ENCODE measurements at places on chromosomes 4 and X. TPM values are rescaled to one million over a fixed set of nuclear protein-coding genes. Genes with fewer than 3 reads are reported as not detected.

GRCh38 chrX:10444204-10444603 is 176.2 kb downstream of the MID1 start:
- no peaks in the 10 kb centered on the region for H3K4me1 ChIP-seq
- no peaks in the 10 kb centered on the region for H3K36me3 ChIP-seq
- H3K27ac ChIP-seq: no peak overlapping the region
- no peak for DNase-seq
- H3K4me3 ChIP-seq: no peak overlapping the region
- peaks cover 9% of the 10 kb centered on the region for H3K27me3 ChIP-seq

DNA sequence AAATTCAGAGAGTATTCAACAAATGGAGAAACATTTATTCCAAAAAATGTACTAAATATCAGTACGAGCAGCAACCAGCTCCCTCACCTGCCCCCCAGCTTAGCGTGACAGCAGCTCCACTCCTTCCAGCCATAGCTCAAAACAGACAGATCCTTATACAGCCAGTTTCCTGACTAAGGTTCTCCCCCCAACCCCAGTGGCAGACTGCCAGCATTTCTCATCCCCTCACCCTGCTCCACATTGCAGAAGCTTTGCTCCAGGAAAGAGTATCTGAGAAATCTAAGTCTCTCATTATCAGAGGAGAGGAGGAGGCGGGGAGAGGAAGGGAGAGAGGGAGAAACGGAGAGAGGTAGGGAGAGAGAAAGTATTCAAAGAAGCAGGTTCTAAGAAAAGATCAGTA is 53.3 kb upstream of the PASD1 start:
- no peak for DNase-seq
- H3K27me3 ChIP-seq: no peaks in the 10 kb centered on the region
- H3K36me3 ChIP-seq: no peaks in the 10 kb centered on the region
- H3K27ac ChIP-seq: no peak overlapping the region
- no peak overlapping the region for H3K4me3 ChIP-seq

The NXF2 gene
- not detected for polyA plus RNA-seq

The HELT gene
- polyA plus RNA-seq: not detected
